Stimulated activated CD8-positive, alpha-beta memory T cell treated with anti-CD3 and anti-CD28 coated beads, Interleukin-15, amount 100 ng/mL, for 4 hours (primary cell): ENCODE measurements at places on chromosomes 7 and 10.
A peak's percentile ranks its signal among the peaks of the same experiment; 100 is the strongest.

GRCh38 chr7:40656349-40656748 lies 521.5 kb downstream of the SUGCT start:
- DNase-seq = no peak

DNA sequence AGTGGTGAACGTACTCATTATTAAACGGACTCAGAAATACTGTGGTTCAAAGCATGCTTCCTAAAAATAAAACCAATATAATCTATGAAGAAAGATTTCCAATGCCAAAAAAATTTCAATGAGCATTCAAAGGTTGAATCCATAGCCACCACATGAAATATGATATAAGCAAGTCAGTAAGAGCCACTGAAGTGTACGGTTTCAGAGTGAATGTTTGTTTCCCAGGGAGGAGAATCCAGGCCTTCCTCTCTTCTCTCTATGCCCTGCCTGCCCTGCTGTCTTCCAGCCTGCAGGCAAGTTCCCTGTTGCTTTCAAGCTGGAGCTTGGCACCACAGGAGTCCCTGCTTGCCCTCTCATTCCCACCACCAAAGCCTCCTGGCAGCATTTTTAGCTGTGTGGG lies 1171.6 kb upstream of the C7orf33 start:
- DNase-seq = no peak

DNA sequence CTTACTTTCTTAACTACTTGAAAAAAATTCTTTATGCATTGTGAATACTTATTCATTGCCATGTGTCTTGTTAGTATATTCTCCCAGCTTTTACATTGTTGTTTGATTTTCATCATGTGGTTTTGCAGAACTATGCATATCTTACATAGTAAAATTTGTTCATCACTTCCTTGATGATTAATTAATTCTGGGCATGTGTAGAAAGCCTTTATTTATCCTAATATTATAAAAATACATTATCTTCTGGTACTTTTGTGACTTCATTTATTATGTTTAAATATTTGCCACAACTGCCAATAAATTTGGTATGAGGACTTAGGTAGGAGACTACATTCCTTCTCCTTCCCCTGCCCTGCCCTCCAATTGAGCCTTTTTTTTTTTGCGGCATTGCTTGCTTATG lies 166.0 kb upstream of the ZNF32 start:
- DNase-seq = no peak

DNA sequence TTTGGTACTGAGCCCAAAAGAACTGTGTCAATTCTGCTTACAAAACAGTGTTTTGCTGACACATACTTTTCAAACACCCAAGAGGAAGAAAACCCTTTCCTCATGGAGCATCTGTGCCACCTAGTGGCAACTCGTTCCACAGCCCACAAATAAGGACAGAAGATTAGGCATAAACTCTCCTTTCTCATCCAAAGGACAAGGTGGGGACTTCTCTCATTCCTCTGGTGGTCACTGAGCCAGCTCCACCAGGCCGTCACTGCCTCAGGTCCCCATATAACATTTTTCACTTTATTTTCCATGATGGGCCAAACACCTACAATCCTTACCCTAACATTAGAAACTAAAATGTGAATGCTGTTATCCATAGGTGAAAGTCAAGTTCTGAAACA lies 76.9 kb downstream of the RNF216 start:
- peak; percentile 54 for DNase-seq

DNA sequence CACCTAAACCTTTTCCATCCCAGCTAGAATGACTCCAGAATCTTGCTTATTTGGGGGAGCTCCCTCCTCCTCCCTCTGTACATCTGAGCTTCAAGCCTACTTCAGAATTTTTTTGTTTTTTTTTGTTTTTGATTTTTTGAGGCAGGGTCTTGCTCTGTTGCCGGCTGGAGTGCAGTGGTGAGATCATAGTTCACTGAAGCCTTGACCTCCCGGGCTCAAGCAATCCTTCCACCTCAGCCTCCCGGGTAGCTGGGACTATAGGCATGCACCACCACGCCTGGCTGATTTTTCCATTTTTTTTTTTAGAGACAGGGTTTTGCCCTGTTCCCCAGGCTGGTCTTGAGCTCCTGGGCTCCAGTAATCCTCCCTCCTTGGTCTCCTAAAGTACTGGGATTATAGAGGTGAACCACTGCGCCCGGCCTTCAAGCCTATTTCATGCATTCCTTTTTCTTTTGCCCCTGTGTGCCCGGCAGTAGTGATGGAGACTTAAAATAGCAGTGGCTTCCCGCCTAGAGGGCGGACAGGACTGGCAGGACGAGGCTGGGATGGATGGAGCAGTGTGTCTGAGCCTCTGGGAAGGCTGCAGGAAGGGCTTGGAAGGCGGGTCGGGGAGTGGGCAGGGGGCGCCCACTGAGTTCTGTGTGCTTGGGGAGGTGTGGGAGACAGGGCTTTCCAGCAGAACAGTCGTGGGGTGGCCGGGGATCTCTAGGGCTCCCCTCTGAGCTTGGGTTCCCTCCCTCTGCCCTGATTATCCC lies 8.8 kb downstream of the CUX1 start:
- no peak for DNase-seq

GRCh38 chr7:96827701-96828100 lies 118.1 kb upstream of the SEM1 start:
- no peak for DNase-seq

- DNase-seq = no peak
These were observed 1049.9 kb downstream of the REEP3 start for GRCh38 chr10:64571056-64571455.

GRCh38 chr10:98265403-98266378 lies 2.3 kb downstream of the LOXL4 start:
- DNase-seq = no peak

- DNase-seq = no peak
These were observed 308.2 kb downstream of the AUTS2 start for GRCh38 chr7:69906283-69906995.

DNA sequence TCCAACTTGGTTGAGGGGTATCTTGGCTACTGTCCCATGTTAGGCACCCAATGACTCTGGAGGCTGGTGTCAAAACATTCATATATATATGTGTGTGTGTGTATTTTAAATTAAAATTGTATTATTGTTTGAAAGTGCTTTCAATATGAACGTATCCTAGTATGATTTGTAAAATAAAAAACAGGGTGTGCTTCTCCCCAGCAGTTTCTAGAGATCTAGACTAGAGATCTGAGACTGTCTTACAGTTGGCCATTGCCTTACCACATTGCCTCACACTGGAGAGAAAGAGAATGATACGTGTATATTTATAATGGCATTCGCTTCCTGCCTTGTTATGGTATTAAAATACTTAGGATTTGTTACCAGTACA lies 1.2 kb downstream of the BAG3 start:
- no peak for DNase-seq

GRCh38 chr10:33952692-33953360 lies 618.4 kb upstream of the NRP1 start:
- no peak for DNase-seq

- no peak for DNase-seq
These were observed 185.0 kb downstream of the PDE1C start for GRCh38 chr7:31885171-31885570.

DNA sequence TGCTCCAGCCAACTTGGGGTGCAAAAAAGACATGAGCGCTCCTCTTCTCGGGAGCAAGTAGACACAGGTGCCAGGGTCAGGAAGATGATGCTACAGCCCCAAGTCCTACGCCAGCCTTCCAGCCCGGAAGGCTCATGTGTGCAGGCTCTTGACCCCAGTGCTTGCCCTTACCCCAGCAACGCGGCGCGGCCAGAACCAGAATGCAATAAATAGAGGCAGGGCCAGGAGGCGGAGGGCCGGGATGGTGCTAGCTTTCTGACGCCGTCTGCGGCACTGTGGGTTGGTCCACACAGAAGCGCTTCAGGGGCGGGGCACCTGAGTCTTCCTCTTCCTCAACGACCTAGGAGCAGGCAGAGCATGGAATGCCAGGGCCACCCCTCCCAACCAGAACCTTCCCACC lies 15.0 kb upstream of the BAZ1B start:
- no peak for DNase-seq

DNA sequence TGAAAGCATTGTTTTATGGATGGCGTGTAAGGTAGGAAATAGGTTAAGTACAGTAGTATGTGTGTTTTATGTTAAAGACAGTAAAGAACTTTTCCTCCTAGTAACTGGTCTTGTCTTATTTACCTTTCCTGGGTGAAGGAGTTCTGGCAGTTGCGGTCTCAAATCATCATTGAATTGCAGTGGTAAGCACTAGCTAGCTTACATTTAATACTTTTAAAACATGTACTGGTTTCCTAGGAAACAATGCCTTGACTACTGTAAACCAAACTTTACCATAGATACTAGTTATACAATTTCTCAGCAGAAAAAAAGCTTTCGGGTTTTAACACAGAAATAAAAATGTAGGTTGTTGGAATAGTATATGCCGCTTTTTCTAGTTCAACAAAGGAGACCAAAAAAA lies 37.7 kb downstream of the PRKG1 start:
- DNase-seq = no peak

- DNase-seq = no peak
These were observed 8.1 kb downstream of the AOC1 start for GRCh38 chr7:150860291-150860977.
